Anterior cingulate cortex (tissue), 58 donors: ENCODE measurements at places on chromosomes 13 and 19.

GRCh38 chr13:50941146-50941545 lies 31.6 kb downstream of the RNASEH2B start:
- DNase-seq, result no peak

- no peak for DNase-seq
Observed at GRCh38 chr19:30378701-30379100, 6.5 kb downstream of the ZNF536 start.

- peak; percentile 94 for DNase-seq
Observed at GRCh38 chr19:48110350-48110966, at the start of gene PLA2G4C. TSS of gene PLA2G4C (minus strand) at chr19:48110817. CDS start at chr19:48106529, 4,288 bp downstream.

GRCh38 chr13:108917581-108917980 lies 288.2 kb downstream of the MYO16 start:
- no peak for DNase-seq

GRCh38 chr13:53045189-53045588 lies 16.6 kb downstream of the OLFM4 start:
- DNase-seq, result no peak

- DNase-seq, result no peak
Observed at GRCh38 chr13:85665286-85665685, 133.9 kb downstream of the SLITRK6 start.

- DNase-seq, result no peak
Observed at GRCh38 chr13:112819816-112820215, 130.0 kb downstream of the ATP11A start.

DNA sequence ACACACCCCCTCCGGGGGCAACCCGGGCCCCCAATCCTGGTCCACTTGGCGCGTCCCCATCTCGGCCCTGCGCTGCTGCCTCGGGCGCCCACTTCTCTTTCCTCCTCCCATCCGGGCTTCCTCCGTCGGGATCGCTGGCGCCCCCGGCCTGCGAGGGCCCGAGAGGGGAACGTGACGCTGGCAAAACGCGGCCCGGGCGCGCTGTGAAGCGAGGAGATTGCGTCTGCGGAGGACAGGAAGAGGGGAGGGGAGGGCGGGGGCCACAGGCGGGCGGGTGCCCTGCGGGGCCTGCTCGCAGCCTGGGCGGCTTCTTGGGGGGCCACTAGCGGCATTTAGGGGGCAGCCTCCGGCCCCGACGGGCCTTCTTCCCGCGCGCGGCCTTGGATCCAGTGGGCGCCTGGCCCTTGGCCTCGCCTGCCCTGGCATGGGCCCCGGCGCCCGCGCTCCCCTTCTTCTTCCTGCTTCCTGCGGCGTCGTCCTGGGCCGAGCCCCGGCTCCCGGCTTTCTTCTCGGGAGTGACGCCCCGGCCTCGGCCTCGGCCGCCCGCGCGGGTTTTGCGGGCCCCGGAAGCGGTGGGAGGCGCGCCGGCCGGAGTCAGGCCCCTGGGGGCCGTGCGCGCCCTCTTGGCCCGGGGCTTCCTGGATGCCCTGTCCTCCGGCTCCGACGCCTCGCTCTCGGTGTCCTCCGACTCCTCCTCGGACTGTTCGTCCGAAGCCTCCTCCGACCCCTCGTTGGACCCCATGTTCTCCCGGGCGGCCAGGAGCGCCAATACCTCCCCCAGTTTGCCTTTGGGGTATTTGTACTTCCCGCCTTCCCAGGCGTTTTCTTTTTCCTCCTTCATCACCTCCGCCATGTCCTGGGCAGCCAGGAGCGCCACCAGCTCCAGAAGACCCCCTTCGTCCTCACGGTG lies 2.2 kb downstream of the PNMA8B start:
- no peak for DNase-seq

- no peak for DNase-seq
Observed at GRCh38 chr13:50370303-50370950, 355.2 kb downstream of the KCNRG start.

DNA sequence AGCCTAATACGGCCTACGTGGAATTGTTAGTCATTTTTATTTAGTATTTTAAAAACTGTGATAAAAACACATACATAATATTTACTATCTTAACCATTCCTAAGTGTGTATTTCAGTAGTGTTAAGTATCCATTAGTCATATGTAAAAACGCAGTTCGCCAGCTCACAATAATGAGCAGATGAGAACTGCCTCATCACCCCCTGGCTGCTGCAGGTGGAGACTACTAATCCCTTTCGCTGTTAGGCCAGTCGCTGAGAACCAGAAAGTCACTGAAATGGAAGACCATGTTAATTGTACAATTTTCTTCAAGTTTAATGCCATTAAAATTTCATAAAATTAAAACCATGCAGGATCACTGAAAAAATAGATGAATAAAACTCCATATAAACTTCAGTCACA lies 1.6 kb downstream of the ESD start:
- DNase-seq, result no peak

GRCh38 chr13:98824376-98825160 lies 72.1 kb upstream of the SLC15A1 start:
- no peak for DNase-seq

DNA sequence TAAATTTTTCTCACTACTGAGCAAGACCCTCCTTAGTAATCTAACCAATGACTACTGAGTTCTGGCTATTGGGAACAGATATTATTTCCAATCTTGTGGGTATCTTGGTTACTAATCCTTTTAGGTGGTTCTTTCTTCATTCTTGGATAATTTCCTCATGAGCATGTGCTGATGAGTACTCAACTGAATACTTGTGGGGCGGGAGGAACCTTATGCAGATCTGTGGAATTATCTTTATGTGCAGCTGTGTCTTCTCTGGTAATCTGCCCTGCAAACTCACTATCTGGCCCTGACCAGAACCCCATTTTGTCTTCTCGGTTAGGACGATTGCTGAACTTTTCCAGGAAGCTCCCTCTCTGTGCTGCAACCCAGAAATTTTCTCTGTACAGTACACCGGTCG lies 89.7 kb upstream of the TRPC4 start:
- DNase-seq, result no peak

DNA sequence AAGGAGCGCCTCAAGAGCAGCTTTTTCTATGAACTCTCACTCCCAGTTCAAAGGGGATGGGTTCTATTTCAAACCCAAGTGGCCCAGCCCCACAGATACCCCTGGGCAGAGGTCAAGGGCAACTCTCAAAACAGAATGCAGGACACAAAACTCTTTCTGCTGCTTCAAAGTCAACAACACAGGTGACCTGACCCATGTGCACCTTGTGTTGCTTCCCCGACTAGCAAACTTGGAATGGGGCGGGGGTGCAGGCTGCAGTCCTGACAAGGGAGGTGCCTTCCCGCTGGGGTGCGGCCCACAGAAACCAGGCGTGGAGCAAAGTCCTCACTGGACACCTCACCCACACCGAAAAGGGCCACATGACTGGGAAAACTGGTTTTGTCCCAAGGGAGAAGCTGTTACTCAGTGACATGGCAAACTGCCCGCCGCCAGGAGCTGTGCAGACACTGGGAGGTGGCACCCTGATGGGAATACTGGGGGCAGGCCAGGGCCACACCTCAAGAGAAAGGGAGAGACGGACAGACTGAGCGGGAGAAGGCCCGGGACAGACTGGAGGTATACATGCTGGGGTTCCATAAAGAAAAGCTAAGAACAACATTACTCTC lies 17.4 kb downstream of the ZC3H4 start:
- no peak for DNase-seq

GRCh38 chr13:36431204-36432105 lies 840 bp upstream of the CCNA1 start:
- DNase-seq, result no peak

GRCh38 chr13:101346161-101346560 lies 70.1 kb downstream of the NALCN start:
- no peak for DNase-seq

- no peak for DNase-seq
Observed at GRCh38 chr19:5117421-5117820, 148.5 kb downstream of the KDM4B start.

DNA sequence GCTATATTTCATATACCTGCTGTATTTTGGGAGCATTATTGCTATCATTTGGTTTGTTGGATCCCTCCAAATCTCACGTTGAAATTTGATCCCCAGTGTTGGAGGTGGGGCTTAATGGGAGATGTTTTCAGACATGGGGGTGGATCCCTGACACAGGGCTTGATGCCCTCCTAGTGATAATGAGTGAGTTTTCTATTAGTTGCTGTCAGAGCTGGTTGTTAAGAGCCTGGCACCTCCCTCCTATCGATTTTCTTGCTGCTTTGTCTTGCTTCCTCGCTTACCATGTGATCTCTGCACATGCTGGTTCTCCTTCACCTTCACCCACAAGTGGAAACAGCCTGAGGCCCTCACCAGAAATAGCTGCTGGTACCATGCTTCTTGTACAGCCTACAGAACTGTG lies 259.9 kb upstream of the STARD13 start:
- no peak for DNase-seq

GRCh38 chr19:2765376-2765775 lies 17.7 kb downstream of the SGTA start:
- DNase-seq, result no peak

GRCh38 chr13:105969761-105970160 lies 565.7 kb downstream of the EFNB2 start:
- DNase-seq, result no peak

DNA sequence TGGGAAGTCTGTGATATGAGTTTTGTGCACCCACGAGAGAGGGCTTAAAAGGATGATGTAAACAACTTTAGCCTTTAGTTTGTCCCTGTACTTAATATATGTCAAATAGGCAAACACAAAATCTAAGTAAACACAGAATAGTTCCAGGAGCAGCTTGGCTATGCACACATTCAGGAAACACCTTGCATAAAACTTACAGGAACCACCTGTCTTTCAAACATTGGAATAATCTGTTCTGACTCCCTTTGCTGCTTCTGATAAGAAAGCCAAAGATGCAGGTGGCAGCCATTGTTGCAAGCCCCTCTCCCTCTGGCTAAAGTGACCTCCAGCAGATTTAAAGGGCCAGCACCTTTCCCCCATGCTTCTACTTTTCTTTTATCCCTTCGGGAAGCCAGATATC lies 4.7 kb downstream of the EEF1AKMT1 start:
- no peak for DNase-seq

GRCh38 chr19:55319785-55320184 lies 5.4 kb downstream of the TMEM150B start:
- DNase-seq, result no peak

GRCh38 chr19:32692727-32693061 lies 1.1 kb downstream of the NUDT19 start:
- DNase-seq, result no peak

- no peak for DNase-seq
Observed at GRCh38 chr13:44808185-44808584, 181.1 kb downstream of the NUFIP1 start.

GRCh38 chr19:54196536-54196935 lies 4.1 kb upstream of the RPS9 start:
- no peak for DNase-seq

GRCh38 chr19:37691881-37692504 lies 27.6 kb downstream of the ZNF607 start:
- DNase-seq, result peak; percentile 78

DNA sequence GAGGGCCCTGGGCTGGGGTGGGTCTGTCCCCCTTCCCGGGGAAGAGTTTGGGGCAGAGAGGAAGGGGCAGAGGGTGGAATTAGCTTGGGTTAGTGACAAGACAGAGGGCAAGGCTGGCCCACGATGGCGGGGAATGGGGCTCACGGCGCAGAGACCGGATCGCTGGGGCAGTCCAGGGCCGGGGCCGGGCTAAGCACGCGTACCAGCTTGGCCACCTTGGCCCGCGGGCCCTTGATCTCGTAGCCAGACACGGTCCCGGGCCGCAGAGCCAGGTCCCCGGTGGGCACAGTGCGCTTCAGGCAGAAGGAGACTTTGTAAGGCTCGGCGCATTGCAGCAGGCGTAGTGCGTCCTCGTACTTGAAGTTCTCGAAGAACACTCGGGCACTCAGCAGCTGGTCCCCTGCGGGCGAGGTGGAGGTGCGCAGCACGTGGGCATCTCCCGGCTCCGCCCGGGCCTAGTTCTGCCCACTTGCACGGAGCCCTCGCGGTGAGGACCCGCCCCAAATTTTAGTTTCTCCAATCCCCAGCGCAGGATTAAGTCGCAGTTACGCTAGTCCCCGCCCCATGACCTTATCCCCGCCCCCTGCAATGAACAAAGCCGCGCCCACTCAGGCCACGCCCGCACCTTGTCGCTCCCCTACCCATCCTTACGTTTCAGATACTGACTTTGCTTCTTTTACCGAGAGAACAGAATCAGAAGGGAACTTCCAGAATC lies 8.6 kb upstream of the HIPK4 start:
- DNase-seq, result no peak

GRCh38 chr13:94201022-94201421 lies 278.5 kb downstream of the DCT start:
- no peak for DNase-seq

DNA sequence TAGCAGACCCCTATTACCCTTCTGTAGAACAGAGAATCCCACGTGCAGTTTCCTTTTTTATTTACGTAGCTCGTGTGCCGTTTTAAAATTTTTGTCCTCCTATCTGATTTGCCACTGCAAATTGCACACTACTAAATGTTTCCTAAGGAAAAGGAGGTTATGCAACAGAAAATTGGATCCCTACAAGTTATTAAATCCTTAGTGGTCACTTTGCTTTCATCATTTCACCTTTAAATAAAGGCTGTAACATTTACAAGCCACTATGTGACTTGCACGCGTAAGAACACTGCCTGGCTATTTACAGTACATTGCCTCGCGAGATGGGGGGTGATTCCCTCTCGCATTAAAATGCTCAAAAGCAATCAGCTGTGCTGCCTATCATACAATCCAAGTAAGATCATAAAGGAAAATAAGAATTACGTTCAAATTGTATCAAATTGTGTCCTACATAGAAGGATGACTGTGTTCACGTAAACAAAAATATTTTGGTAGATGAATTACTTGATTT lies 525.6 kb downstream of the SUCLA2 start:
- DNase-seq, result no peak

GRCh38 chr13:99357131-99357596 lies 50.0 kb upstream of the GPR183 start:
- DNase-seq, result no peak

DNA sequence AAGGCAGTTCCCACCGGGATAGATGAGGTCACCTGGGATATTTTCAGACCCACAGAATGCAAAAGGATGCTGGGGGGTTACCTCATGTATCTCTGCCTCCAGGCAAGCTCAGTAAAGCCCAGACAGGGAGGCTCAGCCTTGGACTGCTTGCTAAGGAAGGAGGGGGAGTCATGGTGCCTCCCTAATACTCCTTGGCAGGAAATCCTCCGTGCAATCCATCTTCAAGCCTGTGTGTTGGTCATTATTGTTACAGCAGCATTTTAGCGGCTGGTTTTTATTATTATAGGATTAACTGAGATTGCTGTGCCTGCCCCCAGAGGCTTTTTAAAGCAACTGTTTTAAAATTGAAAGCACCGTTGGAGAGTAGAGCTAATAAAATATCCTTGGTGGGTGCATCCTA lies 188.5 kb upstream of the UBL3 start:
- no peak for DNase-seq

GRCh38 chr13:40969169-40969901 lies 49.8 kb downstream of the ELF1 start:
- no peak for DNase-seq
